ENCODE measurements at places on chromosomes 12 and 14.

DNA sequence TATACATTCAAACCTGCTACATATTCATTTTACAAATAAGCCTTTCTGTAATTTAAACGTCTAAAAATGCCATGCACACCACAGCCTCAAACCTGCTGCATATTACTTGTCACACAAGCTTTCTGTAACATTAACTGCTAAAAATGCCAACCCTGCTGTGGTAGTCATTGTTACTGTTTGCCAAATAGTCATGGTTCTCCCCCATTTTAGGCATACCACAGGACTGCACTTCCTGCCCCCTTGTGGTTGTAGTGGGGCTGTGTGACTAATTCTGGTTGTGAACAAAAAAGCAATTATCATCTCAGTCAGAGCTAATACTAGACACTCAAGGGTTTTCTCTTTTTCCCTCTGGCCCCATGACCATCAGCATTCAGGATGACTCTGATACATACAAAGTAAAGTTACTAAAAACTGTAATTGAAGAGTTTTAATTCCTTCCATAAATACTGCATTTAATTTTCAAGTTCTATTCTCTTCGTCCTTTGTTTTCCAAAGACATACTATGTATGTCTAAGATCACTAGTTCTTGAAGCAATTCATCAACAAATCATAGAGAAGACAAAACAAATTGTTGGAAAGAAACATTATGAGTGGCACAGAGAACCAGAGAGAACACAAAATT lies 5.7 kb upstream of the SLC35F4 start:
- peak; percentile 45 for DNase-seq

GRCh38 chr14:100558966-100559365 lies 28.3 kb downstream of the BEGAIN start:
- DNase-seq, result no peak

GRCh38 chr12:40181490-40181889 lies 43.3 kb upstream of the LRRK2 start:
- no peak for DNase-seq

- DNase-seq, result no peak
Observed at GRCh38 chr12:94940771-94941170, 62.7 kb downstream of the NDUFA12 start.

GRCh38 chr12:60872850-60873713 lies 1277.3 kb downstream of the SLC16A7 start:
- DNase-seq, result no peak

- DNase-seq, result peak; percentile 84
Observed at GRCh38 chr12:67698672-67699581, 50.4 kb downstream of the DYRK2 start.

DNA sequence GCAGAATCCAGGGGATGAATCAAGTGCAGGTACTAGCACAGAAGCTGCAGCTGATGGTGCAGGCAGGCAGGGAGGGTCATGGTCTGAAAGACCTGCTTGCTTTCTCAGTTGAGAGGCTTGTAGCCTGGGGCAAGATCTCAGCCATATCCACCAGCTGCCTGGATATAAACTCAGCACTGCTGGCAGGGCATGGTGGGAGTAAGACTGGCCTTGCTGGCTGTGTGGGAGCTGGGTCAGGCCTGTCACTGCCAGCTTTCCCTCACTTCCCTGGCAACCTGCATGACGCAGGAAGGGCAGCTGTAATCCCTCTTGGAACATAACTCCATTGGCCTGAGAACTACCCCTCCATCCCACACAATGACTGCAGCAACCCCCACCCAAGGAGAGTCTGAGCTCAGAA lies 230.1 kb downstream of the ANO6 start:
- DNase-seq, result peak; percentile 9

DNA sequence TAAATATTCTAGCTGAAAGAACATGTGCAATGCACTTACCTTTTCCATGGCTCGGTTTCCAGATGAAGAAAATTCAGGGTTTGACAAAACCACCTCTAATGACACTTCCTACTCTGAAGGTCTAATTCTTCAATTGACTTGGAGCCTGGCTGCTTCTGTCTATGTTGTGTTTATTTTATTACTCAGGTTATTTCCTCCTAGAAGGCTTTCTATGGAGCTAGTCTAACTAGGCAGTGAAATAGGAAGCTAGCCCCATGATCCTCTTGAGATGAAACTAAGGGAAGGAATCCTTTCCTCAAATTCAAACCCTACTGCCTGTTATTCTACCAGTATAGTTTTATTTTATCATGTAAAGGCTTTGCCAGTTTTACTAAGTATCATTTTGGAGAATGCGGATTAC lies 20.9 kb upstream of the IFNG-AS1 start:
- DNase-seq, result no peak

DNA sequence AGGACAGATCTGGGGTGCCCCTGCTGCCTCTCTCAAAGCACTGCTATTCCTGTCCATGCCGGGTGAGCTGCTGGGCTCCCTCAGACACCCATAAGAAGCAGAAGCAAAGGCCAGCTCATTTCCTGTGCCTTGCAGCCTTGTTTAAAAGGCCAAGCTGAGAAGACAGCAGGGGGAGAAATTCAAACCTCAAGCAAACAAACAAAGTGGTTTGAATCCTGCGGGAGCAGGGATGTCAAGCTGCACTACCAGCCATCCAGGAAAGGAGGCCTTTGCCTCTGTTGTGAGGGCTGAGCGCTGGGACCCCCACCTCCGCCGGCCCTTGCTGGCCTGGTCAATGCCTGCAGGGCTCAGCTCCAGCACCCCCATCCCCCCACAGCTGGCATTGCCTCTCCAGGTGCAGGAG lies 176.5 kb downstream of the PIWIL1 start:
- DNase-seq, result no peak

- no peak for DNase-seq
Observed at GRCh38 chr12:127457726-127458125, 809.2 kb upstream of the TMEM132C start.

GRCh38 chr14:43894534-43894933 lies 612.5 kb downstream of the FSCB start:
- no peak for DNase-seq

DNA sequence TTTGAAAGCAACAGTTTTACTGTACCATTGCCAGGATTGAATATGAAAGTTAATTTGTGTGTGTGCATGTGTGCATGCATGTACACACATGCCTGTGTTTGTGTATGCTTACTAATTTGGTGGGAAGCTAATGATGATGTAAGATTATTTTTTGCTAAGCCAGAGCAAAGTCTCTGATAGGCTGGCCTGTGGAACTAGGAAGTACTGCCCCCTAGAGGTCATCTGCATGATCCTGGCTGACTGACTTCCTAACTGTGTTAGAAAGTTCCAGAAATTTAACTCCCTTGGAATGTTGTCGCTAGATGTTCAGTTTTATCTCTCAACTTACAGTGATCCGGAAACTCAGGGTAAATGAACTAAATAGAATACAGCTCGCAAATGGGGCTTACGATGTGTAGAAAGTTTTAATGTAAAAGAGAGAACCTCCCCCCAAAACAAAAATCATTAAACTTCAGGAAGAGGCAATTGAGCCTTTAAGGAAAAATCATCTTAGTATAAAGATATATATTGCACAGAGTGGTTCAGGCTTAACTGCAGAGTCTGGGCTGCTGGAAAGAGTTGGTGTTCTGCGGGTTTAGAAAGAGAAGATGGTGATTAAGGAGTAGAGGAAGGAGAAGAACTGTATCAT lies 34.3 kb upstream of the SLC38A1 start:
- DNase-seq, result peak; percentile 31

DNA sequence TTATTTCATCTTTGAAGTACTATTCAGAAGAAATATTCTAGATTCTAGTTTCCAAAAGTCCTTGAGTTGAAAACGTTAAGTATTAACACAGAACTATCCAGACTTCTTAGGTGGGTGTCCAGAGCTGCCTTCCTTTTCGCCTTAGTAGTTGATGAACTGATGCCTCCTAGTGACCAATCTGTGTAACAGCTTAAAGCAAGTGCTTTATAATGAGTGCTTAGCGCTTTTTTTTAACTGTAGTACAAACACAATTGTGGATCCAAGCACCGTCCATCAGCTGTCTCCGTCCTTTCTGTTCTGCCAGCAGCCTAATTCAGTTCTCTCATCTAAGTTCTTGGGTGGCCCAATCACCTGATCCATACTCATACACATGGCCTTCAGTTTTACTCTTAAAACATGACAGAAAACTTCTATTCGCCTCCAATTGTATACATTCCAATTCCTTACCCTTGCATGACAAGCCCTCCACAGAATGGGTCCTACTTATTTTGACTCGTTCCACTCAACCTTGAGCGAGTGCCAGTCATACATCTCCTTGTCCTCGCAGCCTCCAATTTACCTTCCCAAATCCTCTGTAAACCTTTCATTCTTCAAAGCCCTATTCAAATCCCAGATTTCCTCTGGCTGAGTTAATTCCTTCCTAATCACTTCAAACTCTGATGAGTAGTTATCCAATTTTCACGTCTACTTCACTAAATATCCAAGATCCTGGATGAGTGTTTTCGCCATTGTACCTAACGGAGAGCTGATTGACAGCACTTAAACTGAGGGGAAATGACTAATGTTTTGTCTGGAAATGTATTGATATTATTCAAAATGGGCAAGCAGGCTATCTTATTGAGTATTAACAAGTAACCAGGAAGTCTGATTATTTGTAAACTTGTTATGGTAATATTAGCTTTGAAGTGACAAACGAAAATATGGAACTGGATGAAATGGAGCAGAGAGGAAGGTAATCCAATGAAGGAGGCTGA lies 5.8 kb upstream of the PHLDA1 start:
- DNase-seq, result peak; percentile 80

DNA sequence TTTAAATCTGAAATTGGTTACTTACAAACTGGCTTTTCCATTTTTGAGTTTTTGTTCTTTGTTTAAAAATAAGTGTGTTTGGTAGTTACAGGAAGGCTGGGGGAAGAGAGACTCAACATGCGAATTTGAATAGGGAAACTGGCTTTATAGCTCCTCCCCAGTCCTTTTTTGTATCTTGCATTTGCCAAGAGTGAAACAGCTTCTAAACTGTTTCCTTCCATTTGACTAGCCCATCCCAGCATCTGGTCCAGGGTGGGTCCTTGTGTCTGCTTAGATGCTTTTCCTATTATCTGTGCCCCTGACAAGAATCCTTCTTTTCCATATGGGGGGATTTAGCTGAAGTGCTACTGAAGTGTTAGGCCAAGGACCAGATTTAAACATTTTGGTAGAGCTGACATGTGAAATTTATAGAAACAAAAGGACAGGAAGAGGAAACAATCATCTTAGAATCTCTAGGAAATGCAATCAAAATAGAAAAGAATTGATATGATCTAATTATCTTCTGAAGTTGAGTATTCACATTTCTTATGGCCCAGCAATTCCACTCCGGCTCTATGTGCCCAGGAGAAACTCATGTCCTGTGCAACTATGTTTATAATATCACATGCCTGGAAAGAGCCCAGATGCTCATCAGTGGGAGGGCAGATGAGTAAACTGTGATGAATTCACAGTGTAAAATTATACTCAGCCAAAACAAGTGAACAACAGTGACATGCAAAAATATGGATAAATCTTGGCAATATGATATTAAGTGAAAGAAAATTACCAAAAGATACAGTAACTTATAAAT lies 7.4 kb downstream of the SMOC1 start:
- no peak for DNase-seq

GRCh38 chr14:36870776-36871175 lies 209.1 kb downstream of the PAX9 start:
- no peak for DNase-seq

DNA sequence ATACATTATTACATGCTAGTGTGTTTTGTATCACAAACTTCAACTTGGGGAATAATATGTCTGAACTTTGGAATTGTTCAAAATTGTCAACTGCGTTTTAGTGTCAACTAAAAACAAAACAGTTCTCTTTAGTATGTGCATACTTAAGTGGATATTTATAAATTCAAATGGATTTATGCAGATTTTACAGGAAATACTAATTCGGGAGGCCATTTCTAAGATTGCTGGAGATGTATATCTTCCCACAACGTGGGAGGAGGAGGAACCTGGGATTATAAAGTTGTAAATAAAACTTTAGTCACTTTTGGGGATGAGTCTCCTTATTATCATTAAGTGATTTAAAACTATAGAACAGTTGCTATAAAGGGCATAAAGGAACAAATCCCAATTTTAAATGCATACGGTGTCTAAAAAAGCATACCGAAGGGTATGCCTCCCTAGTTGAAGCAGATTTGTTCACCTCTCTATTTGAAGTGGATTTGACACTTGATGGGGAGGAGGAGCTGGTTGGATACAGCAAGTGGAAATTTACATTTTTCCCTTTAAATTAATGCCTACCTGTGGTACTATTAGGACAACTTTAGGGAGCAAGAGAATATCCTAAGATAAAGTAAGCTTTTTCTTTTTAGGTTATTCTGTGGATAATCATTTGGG lies 2.7 kb downstream of the PDE3A start:
- no peak for DNase-seq

GRCh38 chr12:93484315-93484981 lies 17.1 kb downstream of the MRPL42 start:
- peak; percentile 74 for DNase-seq

DNA sequence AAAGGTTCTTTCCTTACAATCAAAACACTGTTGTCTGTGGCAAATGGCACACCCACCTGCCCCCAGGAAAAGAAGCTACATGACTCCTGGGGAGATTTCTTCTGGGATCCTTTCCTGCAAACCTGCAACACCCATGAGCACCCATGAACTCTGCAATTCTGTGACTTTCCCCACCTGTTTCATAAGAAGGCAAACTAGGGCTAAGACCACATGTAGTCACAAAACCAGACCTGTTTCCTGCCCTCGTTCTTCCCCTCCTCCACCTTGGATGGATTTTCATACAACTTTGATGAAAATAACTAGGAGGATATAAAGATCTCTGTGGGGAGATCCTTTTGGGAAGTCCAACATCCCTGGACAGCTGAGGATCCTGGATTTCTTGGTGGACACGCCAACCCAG lies 1084.7 kb downstream of the BCL11B start:
- no peak for DNase-seq

GRCh38 chr12:24756479-24757024 lies 192.3 kb downstream of the BCAT1 start:
- no peak for DNase-seq

- DNase-seq, result no peak
Observed at GRCh38 chr12:57096748-57097553, 8.0 kb downstream of the NAB2 start.

GRCh38 chr12:119444462-119445044 lies 110.0 kb downstream of the CCDC60 start:
- peak; percentile 26 for DNase-seq

DNA sequence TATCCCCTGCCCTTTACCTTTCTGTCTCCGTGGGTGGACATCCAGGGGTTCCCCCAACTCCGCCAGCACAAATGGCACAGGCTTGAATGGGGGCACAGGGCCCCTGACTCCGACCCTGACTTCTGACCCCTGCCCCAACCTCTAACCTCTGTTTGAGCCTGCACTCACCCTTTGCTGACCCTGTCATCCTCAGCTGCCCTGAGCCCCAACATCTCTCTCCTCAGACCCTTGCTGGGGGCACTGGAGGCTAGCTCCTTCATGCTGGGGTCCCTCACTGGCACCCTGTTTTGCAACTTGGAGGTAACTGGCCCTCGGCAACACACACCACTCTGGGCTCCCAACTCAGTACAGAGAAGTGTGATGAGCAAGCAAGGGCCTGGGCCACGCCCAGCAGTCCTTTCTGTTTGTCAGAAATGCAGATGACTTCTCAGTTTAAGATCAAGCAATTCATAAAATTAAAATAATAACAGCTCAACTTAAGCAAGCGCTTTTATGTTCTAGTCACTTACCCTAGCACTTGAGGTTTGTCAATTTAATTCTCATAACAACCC lies 2.1 kb downstream of the IFI27 start:
- no peak for DNase-seq

Data from EL (cell line).